ENCODE measurements at places on chromosomes 4 and X.

DNA sequence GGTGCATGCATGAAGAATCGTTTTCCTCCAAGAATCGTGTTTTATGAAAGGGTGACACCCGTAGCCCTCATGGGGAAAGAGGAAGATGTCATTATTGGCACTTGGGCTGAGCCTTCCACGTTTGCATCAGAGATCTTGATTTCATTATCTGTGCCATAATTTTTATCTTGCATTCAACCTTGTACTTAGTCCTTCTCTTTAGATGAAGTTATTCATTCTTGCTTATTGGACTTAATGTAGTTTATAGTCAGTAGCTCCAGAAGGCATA is 66.8 kb downstream of the GAB1 start:
- no peak for DNase-seq

DNA sequence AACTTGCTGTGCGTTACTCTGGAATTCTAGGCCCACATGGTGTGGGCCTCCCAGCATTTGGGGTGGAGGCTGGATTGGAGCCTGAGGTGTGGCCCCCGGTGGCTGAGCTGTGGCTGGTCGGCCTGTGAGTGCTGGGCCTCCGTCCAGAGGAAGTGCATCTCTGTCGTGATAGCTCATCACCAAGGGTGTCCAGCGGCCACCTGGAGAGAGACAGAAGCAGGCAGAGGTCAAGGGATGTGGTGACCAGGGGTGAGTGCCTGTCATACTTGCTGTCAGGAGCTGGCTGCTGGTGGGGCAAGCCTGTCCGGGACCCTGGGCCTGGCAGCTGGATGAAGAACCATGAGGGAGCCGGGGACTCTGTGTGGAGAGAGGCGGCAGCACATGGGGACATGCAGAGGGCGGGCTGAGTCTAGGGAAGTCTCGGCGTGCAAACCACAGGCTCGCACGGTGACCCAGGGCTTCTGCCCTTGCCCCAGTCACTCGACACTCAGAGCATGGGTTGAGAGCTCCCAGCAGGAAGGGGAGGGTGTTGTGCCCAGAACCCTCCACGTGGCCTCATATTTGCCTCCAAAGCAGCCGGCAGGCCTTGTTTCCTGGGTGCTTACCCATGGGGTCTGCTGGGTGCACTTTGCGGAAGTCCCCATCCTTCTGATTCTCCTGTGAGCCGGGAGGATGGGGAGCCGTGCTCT is 6.2 kb downstream of the SORCS2 start:
- DNase-seq: no peak

DNA sequence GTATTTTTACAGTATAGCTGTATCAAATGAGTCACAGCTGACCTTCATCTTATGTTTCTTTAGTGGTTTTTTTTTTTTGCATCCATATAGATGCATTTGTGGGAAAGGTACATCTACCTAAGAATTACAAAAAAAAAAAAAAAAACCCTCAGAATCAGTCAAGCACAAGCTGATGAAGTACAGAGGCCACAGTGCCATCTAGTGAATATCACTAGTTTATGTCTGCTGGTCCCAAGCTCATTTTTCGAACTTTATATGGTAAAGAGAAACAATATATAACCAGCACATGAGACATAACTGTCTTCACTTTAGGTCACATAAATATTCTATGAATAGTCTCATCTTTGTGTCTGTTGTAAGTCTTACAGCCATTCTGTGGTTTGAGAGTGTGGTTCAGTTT is 220.1 kb downstream of the DLG3 start:
- DNase-seq: peak; percentile 2

GRCh38 chr4:16110661-16111290 is 27.0 kb upstream of the PROM1 start:
- no peak for DNase-seq

DNA sequence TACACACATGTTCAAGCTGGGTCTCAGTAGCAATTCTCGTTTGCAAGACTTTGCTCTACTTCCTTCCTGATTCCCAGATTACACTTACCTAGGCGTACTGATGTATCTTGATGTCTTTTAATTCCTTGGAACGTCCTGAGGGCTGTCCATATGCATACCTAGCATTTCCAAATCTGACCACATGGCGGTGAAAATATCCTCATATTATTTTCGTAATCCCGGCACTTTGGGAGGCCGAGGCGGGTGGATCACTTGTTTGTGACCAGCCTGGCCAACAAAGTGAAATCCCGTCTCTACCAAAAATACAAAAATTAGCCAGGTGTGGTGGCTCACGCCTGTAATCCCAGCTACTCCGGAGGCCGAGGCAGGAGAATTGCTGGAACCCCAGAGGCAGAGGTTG is 1786.3 kb upstream of the TENM3 start:
- no peak for DNase-seq

GRCh38 chrX:131729295-131729694 is 185.4 kb downstream of the OR13H1 start:
- peak; percentile 80 for DNase-seq

DNA sequence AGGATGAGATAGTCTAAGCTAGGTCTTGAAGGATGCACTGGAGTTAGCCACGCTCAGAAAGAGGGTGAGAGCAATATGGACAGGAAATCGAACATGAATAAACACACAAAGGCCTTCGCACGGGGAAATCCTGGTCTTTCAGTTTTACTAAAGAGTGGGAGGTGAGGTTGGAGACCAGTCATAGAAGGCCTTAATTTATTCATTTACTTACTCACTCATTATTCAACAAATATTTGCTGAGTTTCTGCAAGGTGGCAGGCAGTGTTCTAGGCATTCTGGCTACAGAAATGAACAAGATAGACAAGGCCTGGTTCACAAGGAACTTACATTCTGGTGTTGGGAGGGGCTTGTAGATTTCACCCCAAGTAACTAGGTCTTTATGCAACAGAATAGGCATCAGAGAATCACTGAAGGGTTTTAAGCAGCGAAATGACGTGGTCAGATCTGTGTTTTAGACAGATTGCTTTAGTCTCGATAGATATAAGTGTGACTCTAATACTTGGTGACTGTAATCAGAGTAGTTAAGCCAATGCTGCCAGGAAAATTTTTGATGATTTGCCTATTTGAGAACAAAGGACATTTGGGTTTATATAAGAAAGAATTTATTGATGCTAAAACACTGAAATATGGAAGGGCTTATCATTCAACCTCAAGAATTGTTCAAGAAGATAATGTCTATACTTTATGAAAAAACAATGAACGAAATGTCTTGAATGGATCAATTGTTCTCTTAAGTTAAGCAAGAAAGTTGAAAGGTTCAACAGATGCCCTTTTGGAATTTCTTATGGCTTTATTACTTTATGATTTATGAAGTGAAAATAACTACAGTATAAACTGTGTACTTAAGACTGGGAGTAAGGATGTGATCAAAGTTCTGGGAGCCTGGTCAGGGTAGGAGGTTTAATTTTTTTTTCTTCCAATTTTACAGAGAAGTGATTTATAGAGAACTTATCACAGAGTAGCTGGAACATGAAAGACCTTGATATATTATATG is 184.4 kb upstream of the CASK start:
- DNase-seq: no peak

DNA sequence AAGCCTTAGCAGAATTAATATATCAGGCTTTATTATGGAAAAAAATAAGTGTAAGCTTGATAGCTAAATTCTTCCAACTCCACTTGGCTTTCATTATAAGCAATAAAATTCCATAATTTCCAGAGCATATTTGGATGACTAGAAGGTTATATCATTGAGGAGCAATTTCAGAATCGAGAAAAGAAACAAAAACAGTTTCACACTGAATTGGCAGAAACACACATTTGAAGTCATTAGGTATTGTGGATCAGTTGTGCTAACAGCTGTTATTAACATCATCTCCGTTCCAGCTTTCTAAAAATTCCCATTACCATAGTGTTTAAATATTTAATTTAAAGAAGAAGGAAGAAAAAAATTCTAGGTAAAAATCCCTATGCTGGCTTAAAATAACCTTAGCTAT is 92.6 kb downstream of the ANTXR2 start:
- DNase-seq: no peak

- no peak for DNase-seq
Measured at GRCh38 chr4:162909952-162910351, 256.7 kb downstream of the NAF1 start.

- no peak for DNase-seq
Measured at GRCh38 chrX:32708542-32708941, 502.8 kb downstream of the DMD start.

GRCh38 chr4:181874602-181875001 is 368.6 kb upstream of the TENM3 start:
- DNase-seq: no peak

DNA sequence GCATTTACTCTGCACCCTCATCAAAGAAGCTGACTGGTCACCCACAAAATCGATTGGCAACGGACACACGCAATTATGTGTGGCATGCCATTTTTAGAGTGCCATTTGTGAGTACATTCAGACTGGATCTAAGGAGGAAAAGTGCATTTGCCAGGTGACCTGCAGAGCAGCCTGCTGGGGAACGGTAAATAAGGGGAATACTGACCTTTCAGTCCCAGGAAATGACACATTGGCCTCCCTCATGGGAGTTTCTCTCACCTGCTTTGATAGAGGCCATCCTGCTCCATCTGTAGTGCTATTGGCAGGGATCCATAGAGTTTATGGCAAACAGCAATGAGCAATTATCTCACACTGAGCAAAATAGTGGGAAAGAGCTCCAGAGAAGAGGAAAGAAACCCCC is 127.8 kb downstream of the DDX53 start:
- DNase-seq: no peak

DNA sequence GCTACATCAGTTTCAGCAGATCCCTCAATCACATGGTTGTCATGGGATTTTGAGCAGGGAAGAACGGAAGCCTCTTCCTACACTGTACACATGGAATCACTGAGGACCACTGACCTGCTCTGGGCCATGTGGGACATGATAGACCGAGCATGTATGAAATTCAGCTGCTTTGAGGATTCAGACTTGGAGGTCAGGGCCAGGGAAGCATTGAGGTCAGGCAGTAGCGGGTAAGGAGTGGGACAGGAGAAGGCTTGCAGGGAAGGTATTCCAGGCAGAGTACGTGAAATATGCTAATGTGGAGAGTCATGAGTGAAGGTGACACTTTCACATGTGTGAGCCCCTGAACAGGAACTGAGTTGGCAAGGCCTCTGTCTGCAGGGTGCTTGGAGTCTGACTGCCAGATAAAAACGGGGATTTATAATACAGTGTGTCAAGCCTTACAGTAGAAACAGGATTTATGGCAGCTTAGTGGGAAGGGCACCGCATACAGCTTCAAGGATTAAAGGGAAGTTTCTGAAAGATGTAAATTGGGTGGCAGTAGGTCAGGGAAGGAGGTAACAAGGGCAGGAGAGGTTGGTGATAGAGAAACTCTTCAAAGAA is 111.7 kb downstream of the STK32B start:
- DNase-seq: no peak

GRCh38 chr4:125750828-125751466 is 436.2 kb downstream of the FAT4 start:
- DNase-seq: peak; percentile 51
